Endothelial cell of umbilical vein (primary cell): ENCODE measurements at places on chromosomes 2 and 18. TPM values are rescaled to one million over a fixed set of nuclear protein-coding genes. Genes with fewer than 3 reads are reported as not detected.

The TMEM163 gene
- 2.2 and 2.8 TPM in 2 replicates for polyA plus RNA-seq

The SP5 gene
- not detected in 2 replicates for polyA plus RNA-seq

The TSPYL6 gene
- polyA plus RNA-seq, result 0.03 TPM in 1 of 2 replicates, not detected in the other

The POTEE gene
- 0.06 TPM in 1 of 2 replicates, not detected in the other for polyA plus RNA-seq

The ZNF385B gene
- not detected in 2 replicates for polyA plus RNA-seq

The IL18R1 gene
- 1.8 and 2.9 TPM in 2 replicates for polyA plus RNA-seq

The GPR155 gene
- polyA plus RNA-seq, result 0.57 and 0.62 TPM in 2 replicates

The THOC1 gene
- polyA plus RNA-seq, result 8.8 and 12.0 TPM in 2 replicates

The XIRP2 gene
- polyA plus RNA-seq, result 0.08 and 0.10 TPM in 2 replicates

The OTOF gene
- 0.05 and 0.06 TPM in 2 replicates for polyA plus RNA-seq

The MRPL44 gene
- polyA plus RNA-seq, result 17.1 and 19.2 TPM in 2 replicates

The SCYGR4 gene
- not detected in 2 replicates for polyA plus RNA-seq

The LPIN1 gene
- 19.5 and 26.6 TPM in 2 replicates for polyA plus RNA-seq

The ACMSD gene
- polyA plus RNA-seq, result not detected in 2 replicates

The TLX2 gene
- polyA plus RNA-seq, result not detected in 2 replicates

The RGPD3 gene
- polyA plus RNA-seq, result 0.02 and 0.04 TPM in 2 replicates

The GALNT5 gene
- polyA plus RNA-seq, result not detected in 2 replicates

The SH3RF3 gene
- polyA plus RNA-seq, result 3.8 and 3.9 TPM in 2 replicates

The ARL4C gene
- polyA plus RNA-seq, result 4.7 and 5.5 TPM in 2 replicates

The CFAP65 gene
- 0.03 TPM in 1 of 2 replicates, not detected in the other for polyA plus RNA-seq

The AQP12B gene
- polyA plus RNA-seq, result not detected in 2 replicates
